Hematopoietic multipotent progenitor cell treated with erythropoietin and hydrocortisone succinate and interleukin-3 and kit ligand, for 8 days (in vitro differentiated cells): ENCODE measurements at places on chromosomes 16 and 17.

DNA sequence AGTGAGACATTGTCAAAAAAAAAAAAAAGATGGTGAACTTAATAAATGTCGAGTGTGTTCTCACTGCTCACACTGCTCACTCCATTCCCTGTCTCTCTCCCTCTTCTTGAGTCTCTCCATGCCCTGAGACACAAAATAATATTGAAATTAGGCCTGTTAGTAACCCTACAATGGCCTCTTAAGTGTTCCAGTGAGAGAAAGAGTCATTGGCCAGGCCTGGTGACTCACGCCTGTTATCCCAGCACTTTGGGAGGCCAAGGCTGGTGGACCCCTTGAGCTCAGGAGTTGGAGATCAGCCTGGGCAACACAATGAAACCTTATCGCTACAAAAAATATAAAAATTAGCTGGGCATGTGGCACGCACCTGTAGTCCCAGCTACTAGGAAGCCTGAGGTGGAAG, 16.2 kb upstream of the CSF3 start:
- no peak for DNase-seq

GRCh38 chr17:8681170-8681949, 50.8 kb upstream of the MYH10 start:
- DNase-seq: no peak

DNA sequence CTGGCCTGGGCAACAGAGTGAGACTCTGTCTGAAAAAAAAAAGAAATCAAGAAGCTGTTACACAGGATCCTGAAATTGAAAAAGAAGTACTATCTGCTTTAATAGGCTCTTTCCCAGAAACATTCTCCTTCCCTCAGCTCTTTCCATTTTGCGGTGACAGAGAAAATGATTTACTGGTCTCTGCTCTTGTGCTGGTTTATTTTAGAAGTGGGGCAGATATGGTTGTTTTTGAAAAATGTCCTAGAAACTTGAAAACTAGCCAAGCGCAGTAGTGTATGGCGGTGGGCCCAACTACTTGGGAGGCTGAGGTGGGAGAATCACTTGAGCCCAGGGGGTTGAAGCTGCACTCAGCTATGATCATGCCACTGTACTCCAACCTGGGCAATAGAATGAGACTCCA, 28.8 kb upstream of the TANGO6 start:
- no peak for DNase-seq

DNA sequence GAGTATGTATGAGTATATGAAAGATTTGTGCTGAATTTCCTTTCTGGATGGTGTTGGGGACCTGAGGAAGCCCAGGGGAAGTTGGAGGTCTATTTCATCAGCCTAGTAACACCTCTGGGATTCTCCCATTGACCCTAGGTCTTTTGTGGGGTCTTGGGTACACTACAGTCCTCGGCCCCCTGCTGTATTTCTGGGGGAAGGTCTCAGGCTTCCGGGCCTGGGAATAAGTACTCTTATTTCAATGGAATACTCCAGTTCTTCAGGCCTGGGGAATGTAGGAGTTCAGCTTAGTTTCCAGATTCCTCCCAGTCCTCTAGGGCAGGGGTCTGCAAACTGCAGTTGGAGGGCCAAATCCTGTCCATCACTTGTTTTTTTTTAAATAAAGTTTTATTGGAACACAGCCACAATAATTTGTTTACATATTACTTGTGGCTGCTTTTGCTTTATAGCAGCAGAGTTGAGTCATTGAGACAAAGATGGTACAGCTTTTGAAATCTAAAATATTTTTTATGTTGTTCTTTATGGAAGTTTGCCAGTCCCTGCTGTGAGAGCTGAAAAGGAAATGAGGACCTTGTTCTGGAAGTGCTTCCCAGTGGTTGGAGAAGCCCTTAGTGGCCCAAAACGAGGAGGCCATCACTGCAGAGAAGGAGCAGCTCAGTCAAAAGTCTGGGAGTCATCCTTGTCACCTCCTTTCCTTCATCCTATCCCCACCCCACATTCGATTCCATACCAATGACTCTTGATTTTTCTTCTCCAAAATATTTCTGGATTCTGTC, 142.5 kb upstream of the HS3ST2 start:
- no peak for DNase-seq

DNA sequence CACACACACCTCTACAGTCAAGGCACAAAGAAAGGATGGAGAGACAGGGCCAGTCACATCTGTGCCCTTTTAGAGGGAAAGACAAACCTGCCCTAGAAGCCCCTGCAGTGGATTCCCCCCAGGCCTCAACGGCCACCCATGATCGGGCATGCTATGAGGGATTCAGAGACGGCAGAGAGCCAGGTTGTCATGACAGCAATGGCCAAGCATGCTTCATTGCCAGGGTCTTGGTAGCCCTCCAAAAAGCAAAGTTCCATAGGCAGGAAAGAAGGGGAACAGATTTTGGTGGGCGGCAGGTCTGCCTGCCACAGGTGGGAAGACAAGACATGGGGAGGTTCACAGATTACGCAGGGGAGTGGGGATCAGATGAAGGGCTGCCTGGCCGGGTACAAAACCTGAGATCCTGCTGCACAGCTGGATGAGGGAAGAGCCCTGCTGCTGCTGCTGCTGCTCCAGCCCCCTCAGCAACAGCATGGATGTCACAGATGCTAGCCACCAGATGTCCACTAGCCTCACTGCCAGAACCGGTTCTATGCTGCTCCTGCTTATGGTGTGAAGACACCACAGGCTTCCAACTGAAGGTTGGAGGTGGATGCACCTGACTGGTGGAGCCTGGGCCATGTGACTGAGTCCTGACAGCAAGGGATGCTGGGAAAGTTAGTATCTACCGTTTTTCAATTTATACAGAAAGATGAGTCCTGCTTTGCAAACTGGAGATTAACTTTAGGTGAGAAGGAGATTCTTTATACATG, 17.8 kb downstream of the ACTG1 start:
- DNase-seq: peak; percentile 9

GRCh38 chr17:44765965-44766364, 7.2 kb downstream of the ADAM11 start:
- DNase-seq: no peak

- DNase-seq: no peak
These were observed 66.7 kb upstream of the DHX40 start for GRCh38 chr17:59498530-59499307.

GRCh38 chr16:1315081-1316032, 5.9 kb downstream of the UBE2I start:
- no peak for DNase-seq

DNA sequence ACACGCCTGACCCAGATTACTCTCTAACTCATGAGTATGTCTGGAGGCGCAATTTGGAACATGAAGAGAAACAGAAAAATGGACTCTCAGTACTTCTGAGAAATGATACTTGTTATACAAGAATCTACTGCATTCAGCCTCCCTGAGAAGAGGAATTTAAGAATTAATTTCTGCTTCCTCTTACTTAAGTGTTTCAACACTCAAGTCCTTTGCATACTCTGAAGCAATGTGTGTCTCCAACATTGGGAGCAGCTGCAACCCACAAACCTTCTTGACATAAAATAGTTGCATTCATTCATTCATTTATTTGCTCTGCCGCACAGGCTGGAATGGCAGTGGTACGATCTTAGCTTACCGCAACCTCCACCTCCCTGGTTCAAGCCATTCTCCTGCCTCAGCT, 199.8 kb downstream of the NPIPA7 start:
- DNase-seq: no peak

DNA sequence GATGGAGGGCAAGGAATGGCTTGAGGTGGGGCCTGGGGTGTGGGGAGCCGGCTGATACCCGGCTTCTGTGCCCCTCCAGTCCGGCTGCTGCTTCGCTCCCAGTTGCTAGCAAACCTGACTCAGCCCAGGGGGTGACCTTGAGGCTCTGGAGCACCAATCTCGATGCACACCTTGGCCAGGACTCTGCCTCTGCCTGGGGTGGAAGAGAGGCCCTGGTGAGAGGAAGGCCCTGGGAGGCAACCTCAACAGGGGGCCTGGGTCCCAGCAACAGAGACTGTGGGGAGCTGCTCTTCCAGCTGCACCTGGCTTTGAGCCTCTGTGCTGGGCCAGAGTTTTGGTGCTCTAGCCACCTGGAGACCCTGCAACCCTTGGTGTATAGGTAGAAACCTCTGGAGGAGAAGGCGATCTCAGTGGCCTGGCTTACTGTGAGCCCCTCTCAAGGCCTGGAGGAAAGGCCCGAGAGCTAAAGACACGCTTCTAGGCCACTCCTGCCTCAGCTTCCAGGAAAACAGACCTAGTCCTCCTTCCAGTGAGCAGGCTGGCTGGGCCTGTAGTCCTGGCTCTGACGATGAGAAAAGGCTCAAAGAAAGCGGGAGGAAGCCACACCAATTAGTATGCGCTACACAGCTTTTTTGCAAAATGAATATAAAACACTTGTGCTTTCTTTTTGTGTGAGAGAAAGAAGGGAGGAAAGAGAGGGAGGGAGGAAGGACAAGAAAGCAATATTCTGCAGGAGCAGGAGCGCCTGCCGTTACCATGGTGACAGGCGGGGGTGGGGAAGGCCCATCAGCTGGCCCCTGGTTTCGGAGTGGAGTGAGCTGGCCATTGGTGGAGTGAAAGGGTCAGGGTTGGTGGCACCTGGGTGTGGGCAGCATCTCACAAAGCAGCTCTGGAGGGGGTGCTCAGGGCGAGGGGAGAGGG, 51.0 kb downstream of the VAC14 start:
- no peak for DNase-seq

DNA sequence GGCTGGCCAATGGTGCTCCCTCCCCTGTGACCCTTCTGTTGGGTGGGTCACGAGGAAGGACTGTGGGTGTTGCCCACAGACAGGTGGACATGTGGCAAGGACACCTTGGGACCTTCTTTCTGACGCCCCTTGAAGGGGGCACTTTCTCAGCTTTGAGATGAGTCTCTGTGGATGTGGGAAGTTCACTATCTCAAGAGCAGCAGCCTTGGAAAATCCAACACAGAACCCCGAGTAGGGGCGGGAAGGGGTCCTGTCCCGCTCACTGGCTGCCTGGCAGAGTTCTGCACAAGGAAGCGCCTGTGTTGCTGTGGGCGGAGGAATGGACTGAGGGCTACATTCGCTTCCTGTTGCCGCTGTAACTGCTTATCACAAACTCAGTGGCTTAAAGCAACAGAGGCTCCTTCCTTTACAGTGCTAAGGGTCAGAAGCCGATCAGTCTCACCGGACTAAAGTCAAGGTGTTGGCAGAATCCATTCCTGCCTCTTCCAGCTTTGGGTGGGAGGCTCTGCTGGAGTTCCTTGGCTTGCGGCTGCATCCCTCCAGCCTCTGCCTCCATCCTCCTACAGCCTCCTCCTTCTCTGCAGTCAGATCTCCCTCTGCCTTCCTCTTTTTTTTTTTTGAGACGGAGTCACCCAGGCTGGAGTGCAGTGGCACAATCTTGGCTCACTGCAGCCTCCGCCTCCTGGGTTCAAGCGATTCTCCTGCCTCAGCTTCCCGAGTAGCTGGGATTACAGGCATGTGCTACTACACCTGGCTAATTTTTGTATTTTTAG, 305.2 kb downstream of the SEC14L1 start:
- peak; percentile 74 for DNase-seq

DNA sequence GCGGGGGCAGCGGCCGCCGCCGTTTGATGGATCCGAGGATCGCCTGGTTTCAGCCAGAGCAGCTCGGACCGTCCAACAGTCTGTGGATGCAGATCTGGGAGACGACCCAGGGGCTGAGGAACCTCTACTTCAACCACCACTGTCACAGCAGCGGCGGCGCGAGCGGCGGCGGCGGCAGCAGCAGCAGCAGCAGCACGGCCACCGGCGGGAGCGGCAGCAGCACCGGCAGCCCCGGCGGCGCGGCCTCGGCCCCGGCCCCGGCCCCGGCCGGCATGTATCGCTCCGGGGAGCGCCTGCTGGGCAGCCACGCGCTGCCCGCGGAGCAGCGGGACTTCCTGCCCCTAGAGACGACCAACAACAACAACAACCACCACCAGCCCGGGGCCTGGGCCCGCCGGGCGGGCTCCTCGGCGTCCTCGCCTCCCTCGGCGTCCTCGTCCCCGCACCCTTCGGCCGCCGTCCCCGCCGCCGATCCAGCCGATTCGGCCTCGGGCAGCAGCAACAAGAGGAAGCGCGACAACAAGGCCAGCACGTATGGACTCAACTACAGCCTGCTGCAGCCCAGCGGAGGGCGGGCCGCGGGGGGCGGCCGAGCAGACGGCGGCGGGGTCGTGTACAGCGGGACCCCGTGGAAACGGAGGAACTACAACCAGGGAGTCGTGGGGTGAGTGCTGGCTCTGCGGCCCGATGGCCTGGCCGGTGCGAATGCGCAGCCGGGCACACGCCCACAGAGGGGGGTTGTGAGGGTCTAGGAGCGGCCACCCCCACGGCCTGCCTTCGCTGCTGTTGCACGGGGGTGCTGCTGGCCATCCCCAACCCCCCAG, 702 bp downstream of the TENT4B start:
- no peak for DNase-seq

GRCh38 chr17:48433896-48434295, 3.9 kb upstream of the SKAP1 start:
- no peak for DNase-seq

DNA sequence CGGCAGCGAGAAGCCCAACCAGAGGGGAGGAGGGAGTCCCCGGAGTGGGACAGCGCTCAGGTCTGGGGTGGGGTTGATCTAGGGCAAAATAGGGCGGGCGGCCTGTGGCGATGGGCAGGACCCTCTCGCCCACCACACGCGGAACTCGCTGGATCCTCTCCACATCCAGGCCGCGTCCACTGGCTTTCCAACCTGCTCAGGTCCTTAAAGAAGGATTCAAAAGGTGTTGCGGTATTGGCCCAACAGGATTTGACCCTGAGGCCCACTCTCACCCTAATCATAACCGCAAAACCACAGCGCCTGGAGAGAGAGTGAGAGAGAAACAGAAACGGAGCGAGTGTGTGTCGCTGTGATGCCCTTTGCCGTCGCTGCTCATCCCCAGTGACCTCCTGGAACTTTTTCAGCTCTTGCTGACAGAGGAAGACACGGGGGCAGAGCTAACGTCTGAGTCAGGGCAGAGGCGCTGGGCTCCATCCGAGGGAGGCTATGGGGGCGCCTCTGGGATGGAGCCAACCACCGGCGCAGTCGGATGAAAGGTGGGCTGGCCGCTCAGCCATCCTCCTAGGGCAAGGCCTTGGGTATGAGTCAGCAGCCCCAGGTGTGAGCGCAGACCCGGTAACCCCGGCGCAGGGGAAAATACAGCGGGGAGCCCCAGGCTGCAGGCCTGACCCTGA, 16.7 kb upstream of the OR1F1 start:
- DNase-seq: peak; percentile 43

GRCh38 chr17:34758316-34758715, 178.9 kb downstream of the TMEM132E start:
- DNase-seq: no peak

DNA sequence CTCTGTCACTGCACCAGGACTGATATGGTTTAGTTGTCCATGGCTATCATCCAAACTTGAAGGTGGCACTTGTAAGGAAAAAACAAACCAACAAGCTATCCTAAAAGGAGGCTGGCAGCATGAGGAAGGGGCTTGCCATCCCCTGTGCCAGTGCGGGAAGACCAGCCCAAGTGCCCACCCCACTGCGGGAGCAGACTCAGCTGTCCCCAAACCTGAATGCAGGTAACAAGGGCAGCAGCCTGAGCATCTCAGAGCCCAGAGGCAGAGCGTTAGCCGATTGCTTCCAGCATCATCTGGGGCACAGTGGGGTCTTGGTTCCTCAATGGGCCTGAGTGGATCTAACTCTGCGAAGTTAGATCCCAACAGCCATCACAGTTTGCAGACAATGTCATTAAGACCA, 29.2 kb upstream of the C16orf78 start:
- DNase-seq: no peak
